ENCODE measurements at places on chromosomes 4 and X.

DNA sequence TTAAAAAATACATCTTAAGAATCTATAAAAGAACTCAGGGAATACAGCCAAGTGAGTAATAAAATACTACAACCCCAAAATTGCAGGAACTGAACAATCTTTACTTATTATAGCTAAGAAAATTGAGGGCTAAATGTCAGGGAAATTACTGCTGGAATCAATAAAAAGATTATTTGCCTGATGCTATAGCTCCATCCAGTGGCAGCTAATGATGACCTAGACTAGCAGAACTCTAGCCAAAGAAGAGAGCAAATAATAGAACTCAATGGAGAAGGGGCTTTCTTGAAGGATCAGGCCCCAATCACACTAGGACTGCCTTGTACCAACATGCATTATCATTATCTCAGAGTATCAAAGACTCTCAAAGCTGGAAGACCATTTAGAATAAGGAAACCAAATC, 85.0 kb upstream of the FAM241A start:
- DNase-seq = no peak

DNA sequence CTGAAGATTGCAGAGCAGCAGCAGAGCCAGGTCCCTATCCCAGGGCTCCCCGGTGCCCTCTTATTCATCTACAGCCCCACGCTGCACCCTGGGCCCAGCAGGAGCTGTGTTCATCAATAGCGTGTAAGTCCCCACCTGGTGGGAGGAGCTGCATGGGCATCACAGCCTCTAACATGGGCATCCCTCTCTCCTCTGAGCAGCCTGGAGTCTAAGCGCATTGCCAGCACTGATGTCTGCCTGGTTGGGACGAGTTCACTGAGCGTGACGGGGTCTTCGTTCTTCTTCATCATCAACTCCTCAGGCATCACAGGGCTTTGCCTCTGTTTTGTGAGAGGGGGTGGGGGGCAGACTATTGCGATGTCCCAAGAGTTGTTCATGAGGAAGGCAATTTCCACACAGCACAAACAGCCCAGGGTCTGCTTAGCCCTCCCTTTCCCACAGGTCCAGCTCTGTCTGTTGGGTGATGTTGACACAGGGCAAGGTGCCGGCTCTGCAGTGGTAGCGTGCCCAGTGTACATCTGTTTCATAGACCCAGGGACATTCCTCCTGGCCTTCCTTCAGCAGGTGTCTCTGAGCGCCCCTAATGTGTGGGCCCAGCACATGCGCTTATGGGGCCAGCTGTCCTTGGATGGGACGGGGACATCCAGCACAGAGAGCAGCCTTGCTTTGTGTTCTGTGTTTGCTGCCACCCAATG, 85.9 kb downstream of the SORCS2 start:
- DNase-seq = no peak

DNA sequence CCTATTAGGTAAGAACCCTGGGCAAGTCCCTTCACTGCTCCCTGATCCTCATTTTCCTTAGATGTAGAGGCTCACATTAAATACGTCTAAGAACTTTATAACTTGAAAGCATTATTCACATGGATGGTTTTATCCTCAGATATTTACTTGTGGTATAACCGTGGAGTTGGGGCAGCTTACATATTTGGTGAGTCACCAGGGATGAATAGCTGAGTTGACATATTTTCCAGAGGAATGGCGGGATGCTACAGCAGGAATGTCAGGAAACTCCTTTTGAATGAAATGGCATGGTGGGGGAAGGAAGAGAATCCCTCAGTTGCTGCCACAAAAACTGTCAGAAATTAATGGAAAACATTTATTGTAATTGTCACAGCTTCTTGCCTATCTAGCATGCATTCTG, 165.3 kb upstream of the RPS6KA3 start:
- DNase-seq = no peak

DNA sequence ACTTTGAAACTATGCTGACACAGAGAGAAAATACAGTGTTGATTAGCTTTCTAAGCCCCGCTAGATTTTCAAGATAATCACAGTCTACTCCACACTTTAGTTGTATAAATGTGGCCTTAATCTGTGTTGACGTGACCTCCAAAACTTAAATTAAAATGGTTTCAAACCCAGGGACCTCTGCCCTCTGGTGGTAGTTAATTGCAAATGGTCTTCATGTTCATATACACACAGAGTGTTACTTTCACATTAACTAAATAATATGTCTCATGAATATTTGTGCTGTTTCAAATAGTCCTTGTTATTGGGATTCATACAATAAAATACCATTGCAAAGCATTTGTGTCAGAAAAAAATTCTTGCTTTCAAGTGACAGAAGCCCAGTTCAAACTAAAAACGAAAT, 64.3 kb downstream of the TASL start:
- no peak for DNase-seq

- DNase-seq = peak; percentile 20
Measured at GRCh38 chr4:83125738-83126141, 11.2 kb upstream of the PLAC8 start.

DNA sequence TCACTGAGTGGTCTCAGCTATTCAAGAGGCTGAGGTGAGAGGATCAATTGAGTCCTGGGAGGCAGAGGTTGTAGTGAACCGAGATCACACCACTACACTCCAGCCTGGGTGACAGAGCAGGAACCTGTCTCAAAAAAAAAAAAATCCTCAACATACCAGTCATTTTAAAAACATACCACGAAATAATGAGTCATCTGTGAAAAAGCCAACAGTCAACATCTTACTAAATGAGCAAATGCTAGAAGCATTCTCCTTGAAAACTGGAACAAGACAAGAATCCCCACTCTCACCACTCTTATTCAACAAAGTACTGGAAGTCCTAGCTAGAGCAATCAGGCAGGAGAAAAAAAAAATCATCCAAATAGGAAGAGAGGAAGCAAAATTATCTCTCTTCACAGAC, 104.0 kb upstream of the ARHGEF9 start:
- DNase-seq = no peak

DNA sequence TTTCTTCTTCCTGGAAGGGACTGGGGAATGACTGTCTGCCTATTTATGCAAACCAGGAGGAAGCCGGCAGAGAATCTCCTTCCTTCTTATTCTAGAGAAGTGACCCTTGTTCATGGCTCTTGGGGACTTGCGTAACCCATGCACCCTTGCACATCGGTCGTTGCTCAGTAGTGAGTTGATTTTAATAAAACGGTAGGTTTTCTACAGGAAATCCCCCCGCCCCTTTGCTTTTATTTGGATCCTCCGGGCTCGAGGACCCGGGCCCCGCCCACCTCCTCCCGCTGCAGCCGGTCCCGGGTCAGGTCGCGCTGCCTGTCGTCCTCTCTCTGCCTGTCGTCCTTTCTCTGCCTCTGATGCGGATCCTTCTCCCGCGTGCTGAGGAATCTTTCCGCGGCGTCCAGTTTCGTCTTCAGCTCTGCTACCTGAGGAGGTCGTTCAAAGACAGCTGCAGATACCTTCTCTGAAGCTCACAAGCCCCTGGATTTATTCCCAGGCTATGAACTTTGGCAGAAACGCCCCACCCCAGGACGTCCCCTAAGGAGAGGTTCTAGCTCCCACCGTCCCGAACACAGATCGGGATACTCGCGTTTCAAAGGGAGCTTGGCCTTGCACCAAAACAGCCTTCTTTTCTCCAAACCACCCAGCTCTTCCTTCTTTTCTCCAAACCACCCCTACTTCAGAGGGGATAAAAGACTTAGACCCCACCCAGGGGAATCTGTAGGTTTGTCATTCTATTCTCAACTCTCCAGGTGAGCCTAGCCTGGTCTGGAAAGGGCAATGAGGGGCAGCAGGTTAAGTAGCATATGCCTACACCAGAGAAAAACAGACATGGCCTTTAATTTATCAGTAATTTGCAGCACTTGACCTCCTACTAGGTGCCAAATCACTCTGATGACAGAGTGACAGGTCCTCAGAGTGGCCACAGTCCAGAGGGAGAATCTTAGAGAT, 7.0 kb downstream of the TNIP3 start:
- no peak for DNase-seq

- DNase-seq = no peak
Measured at GRCh38 chrX:83416273-83416672, 91.8 kb upstream of the POU3F4 start.

DNA sequence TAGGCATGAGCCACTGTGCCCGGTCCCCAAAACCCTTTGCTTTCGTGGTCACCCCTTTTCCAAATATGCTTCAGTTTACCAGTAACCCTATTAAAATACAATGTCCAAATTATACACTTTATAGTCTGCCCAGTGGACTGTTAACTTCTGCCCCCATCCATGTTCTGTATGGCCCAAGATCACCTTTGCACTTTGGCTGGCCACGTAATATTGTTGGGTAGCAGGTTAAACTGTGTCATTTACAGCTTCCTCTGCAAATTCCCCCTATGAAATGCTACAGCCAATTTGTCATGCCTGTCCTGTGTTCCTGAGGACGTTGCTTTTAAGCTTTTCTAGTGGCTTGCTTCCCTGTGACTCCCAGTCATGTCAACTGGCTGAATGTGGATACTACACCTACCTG, 101.1 kb upstream of the IL13RA1 start:
- DNase-seq = no peak

DNA sequence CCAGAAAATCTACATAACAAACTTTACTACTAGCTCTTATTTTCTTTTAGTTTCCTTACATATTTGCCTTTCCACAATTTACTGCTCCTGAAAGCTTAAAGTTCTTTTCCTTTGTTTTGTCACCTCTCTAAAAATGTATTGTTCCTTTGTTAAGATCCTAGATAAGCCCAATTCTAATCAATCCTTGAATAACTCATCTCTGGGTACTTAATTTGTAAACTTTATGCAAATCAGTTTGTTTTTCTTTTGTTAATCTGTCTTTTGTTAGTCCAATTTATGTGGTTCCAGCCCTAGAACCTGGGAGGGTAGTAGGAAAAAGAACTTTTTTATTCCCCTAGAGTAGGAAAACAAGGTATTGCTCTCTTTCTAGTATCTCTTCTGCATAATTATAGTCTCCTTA, 444.7 kb downstream of the PCDH10 start:
- no peak for DNase-seq

DNA sequence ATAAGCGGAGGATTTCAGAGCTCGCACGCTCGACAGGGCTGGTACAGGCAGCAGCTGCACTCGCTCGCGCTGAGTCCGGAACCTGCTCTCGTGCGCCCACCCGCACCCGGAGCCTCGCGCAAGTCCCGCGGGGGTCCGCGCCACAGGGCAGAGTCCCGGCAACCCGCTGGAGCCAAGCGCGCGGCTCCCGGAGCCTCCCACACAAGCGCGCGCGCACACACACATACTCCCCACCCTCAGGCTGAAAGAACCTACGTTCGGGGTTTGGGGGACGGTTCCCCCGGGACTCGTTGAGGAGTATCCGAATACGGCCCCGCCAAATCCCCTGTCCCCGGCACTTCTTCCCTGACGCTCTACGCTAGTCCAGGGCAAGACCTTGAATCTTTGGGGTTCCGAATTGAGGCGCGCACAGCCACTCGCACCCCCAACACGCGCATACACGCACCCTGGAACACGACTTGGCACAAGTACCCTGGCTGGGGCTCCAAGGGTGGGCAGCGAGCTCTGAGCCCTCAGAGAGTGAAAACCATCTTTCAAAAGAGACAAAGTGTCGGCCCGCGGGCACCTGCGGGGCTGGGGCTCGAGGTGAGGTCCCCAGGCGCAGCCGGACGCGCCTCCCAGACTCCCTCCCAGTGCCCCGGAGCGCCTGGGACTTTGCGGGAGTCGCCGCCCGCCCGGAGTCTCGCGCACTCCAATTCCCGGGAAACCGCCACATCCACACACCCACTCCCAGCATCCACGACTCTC, 952 bp downstream of the ANOS1 start:
- DNase-seq = no peak

DNA sequence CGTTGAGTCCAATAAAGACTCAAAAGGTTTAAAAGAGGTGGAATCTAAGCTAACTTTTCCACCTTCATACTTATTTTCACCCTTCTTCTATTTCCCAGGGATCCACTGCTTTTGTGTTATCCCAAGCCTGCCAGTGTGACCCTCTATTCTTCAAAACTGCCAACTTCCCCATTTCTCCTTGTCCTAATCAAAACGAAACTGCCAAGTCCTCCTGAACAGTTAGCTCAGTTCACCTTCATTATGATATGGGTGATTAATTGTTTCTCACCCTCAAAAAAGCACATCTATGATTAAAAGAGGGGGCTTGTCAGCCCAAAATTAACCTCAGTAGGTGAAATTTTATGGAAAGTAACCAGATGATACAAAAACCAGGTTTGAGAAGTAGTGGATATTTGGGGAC, 108.4 kb downstream of the GUCY2F start:
- DNase-seq = no peak

- DNase-seq = no peak
Measured at GRCh38 chr4:78774417-78774816, 1.7 kb upstream of the BMP2K start.

GRCh38 chr4:159206427-159206871, 103.6 kb downstream of the RAPGEF2 start:
- no peak for DNase-seq

- DNase-seq = no peak
Measured at GRCh38 chr4:40058121-40058520, 1.5 kb downstream of the N4BP2 start.

DNA sequence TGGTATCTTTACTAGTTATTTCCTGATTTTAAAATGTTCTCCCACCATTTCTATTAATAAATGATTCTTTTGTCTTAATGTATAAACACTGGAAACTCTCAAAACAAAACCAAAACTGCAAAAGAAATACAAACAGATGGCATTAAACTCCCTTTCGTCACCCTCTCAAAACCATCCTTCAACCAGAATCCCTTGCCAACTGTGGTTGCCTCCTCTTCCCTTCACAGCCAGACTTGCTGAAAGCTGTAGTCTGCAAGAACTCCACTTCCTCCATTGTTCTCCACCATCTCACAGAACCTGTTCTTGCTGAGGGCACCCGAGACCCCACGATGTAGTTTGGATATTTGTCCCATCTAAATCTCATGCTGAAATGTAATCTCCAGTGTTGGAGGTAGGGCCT, 96.5 kb downstream of the WWC2 start:
- no peak for DNase-seq

DNA sequence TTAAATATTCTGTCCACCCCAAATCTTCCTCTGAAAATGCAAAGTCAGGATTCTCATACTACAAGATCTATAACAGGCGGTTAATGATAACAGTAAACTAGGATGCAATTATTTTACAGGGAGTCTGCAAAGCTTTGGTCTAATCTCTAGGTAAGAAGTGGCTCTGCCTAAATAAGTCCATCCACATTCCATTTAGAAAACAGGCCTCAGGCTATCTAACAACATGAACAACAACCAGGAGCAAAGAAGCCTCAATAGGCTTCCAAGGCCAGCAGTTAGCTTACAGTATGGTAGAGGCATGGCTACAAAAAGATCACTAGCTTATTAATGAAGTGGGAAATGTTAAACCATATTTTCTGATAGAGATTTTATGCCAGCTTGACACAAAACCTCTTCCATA, 6.4 kb downstream of the MAB21L2 start:
- no peak for DNase-seq

GRCh38 chr4:65665771-65666523, 4.3 kb downstream of the EPHA5 start:
- DNase-seq = no peak

DNA sequence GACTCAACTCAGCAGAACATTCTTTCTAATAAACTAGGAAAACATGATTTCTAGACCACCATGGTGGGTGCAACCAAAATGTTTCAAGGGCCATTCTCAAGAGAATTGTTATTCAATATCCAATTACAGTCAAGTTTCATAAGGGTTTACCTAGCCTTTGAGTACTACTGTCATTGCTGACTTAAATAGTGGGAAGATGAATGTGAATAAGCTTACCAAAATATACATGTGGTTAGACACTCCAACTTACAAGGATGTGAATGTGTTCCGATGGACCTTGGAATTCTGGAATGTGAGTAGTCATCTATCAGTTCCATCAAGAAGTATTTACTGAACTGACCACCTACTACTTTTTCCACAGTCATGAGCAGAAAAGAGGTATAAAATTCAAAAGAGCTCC, 16.9 kb downstream of the SH3RF1 start:
- no peak for DNase-seq

GRCh38 chr4:6217716-6218381, 17.5 kb upstream of the JAKMIP1 start:
- no peak for DNase-seq

All from activated CD8-positive, alpha-beta memory T cell treated with anti-CD3 and anti-CD28 coated beads for 1 hour (primary cell).